Stimulated activated CD4-positive, alpha-beta T cell treated with anti-CD3 and anti-CD28 coated beads, Interleukin-2, amount 100 ng/mL, for 48 hours (primary cell): ENCODE measurements at places on chromosomes 11 and 22.

DNA sequence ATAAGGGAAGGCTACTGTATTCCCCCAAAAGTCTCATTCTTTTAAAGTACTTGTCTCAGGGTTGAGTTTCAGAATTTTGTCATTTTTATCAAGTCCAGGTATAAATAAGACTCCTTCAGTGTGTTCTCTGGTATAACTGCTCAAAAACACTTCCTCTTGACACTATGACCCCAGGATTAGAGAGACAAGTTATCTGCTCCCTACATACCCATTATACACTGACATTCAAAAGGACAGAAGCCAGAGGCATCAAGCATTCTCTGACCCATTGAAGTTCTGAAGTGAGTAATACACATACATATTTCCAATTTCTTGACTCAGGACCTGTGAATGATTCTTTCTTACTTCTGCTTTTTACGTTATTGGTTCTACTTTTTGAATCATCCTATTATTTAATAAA, 447.8 kb upstream of the CNTN5 start:
- no peak for DNase-seq

DNA sequence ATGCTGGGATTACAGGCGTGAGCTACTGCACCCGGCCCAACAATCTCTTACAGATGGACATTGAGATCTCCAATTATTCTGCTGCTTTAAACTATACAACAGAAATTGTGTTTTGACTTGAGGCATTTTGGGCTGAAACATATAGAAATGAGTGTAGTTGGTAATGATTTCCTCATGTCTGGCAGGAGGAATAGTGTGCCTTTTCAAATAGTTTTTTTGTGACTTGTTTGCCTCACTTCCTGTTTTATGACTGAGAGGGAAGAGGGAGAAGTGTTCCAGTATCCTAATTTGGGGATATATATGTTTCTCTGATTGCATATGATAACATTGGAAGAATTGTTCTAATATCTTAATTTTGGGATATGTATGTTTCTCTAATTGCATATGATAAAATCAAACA, 40.2 kb downstream of the EP300 start:
- no peak for DNase-seq

DNA sequence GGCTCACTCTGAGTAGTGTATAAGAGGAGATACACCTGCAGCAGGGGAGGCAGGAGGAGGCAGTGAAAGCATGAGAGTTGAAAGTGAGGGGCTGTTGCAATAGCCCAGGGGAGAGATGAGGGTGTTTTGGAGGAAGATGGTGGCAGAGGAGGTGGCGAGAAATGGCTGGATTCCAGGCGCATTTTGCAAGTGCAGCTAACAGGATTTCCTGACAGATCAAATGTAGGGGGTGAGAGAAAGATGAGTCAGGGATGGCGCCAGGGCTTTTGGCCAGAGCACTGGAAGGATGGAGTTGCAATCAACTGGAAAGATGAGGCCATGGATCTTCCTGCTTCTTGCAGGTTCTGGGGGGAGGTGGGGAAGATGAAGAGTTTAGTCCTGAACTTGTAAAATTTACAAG, 16.8 kb upstream of the TSPAN18 start:
- no peak for DNase-seq

GRCh38 chr22:25027043-25027906, 74.8 kb downstream of the KIAA1671 start:
- no peak for DNase-seq

DNA sequence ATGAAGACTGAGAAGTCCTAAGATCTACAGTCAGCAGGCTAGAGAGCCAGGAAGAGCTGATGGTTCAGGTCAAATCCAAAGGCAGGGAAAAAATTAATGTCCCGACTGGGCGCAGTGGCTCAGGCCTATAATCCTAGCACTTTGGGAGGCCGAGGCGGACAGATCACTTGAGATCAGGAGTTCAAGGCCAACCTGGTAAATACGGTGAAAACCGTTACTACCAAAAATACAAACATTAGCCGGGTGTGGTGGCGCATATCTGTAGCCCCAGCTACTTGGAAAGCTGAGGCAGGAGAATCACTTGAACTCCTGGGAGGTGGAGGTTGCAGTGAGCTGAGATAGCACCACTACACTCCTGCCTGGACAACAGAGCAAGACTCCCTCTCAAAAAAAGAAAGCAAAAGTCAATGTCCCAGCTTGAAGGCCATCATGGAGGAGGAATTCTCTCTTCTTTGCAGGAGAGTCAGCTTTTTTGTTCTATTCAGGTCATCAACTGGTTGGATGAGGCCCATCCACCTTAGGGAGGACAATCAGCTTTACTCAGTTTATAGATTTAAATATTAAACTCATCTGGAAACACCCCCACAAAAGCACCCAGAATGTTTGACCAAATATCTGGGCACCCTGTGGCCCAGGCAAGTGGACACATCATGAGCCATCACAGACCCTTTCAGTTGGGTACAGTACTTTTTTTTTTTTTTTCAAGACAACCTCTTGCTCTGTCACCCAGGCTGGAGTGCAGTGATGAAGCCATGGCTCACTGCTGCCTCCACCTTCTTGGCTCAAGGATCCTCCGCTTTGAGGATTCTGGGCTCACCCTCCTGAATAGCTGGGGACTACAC, 4.3 kb upstream of the ZC3H7B start:
- no peak for DNase-seq

DNA sequence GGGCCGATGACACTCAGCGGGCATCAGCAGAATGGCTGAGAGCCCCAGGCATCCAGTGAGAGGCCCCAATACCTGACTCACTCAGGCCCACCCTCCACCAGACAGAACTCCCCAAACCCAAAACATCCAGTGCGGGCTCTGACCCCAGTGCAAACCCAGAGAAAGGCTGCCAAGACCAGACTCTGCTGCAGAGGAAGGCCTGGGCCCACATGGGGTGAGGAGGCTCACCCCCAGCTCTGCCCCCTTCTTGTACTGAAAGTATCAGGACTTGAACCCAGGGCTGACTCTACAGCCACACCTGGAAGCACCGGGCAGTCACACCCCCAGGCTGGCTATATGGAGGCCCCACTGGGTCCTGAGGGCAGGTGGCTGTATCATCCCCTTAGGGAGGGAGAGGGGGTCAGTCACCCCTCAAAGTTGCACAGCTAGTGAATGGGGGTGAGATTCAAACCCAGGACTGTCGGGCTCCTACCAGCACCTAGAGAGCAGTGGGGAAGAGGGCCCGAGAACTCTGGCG, 49.3 kb downstream of the IGLL1 start:
- no peak for DNase-seq

DNA sequence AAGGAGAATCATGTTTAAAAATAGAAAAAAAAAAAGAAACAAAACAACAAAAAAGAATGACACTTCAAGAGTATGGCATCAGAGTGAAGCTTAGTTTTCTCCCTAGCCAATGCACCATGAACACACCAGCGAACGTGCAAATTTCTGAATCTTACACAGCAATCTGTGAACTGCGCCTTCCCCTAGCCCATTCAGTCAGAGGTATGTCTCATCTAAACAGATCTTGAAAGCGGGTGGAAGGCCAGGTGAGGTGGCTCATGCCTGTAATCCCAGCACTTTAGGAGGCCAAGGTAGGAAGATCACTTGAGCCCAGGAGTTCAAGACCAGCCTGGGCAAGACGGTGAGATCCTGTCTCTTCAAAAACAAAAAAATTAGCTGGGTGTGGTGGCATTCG, 113.1 kb downstream of the MICAL3 start:
- no peak for DNase-seq

DNA sequence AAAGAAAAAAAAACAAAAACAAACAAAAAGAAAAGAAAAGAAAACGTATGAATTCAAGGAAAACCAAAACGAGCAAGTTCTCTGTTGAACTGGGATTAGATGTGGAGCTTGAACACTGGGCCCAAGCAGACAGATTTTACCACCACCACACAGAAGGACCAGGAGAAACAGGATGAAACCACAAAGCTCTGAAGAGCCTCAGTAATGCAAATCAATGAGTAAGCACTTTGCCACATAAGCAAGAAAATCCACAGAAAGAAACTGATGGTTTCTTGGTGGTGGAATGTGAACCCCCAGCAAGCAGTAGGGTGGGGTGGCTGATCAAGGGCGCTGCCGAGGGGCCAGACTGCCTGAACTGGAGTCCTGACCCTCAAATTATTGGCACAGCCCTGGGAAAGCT, 50.9 kb upstream of the NFRKB start:
- no peak for DNase-seq

DNA sequence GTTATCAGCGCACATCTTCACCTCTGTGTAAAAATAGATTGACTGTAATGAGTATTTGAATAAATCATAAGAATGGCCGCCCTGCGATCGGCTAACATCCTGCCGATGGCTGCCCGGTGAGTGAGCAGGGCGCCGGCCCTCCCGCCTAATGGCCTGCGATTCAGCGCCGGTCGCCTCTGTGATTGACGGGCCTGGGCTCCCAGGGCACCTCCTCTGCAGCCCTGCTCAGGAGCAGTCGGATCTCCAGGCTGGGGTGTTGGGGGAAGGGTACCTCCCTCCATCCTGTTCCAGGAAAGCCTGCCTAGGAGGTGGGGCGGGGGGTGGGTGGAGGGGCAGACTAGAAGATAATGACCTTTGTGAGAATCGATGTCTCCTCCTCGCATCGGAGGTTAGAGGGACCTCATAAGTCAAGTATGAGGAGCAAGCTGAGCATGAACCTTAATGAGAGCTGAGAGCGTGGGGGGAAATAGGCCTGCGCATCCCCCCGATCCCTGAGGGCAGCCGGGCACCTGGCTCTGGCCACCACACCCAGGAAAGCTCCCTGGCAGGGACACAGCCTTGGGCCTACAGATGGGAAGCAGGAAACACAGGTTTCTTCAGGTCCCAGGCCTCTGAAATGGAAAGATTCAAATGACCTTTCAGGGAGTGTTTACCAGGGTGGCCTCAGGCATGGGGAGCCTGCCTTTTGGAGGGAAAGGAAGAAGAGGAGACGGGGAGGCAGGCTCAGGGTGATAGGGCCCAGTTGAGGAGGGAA, 71.7 kb downstream of the PKNOX2 start:
- DNase-seq: no peak

DNA sequence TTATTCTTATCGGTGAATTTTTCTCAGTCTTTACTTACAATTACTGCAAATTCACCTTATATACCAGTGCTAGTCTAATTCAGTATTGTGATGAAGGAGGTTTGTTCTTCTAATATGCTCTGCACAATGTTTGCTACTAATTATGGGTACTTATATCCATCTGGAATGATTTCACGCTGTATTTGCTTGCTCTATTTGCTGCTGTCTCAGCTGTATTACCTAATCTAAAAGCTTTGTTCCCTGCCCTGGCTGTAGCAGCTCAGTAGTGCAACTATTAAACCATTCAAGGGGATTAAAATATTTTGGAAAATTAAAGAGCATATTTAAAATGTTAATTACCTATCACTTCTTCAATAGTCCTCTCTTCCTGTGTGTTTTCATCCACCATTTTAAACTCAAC, 375.3 kb downstream of the LUZP2 start:
- DNase-seq: no peak

- no peak for DNase-seq
Measured at GRCh38 chr11:118921929-118922744, 3.6 kb downstream of the BCL9L start.

GRCh38 chr11:64826578-64827450, 16.5 kb upstream of the MEN1 start:
- DNase-seq: no peak

DNA sequence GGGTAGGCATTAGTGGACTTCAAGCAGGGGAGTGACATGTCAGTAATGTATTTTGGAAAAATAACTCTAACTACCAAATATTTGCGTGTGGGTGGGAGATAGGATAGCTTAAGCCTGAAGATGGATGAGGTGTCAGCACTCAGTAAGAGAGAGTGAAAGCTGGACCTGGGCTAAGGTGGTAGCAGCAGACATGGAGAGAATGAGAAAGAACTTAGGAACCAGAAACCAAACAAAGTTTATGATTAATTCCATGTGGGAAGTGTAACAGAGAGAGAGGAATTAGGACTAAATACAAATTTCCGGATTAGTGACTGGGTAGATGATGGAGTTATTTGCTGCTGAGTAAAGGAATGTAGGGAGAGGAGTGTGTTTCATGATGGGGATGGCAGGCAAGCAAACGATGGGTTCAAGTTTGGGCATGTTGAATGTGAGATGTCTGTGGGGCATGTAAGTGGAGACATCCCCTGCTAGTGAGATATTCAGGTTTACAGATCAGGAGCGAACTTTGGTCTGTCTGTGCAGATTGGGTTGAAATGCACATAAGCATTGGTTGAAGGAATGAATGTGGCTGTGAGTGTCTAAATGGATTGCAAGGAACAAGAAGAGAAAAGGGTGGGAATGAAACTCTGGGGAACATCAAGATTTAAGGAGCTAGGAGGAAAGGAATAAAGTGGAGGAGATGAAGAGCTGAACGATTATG, 185.6 kb upstream of the MTMR2 start:
- DNase-seq: no peak

DNA sequence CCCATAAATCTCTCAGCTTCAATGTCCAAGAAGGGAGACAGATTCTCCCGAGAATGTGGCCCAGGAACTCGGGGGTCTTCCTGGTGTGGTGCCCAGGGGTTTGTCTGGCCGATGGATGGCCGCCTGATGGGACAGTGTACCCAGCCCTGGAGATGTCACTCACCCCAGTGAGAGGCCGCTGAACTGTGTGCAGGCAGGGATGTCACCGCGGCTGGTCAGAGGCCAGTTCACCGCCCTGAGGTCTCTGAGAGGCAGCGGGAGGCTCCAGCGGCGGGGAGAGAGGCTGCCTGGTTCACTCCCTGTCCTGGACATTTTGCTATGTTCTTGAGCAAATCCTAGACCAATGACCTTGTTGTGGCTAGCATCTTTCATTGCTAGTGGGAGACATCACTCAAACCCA, 1349.5 kb downstream of the BRD1 start:
- DNase-seq: no peak

DNA sequence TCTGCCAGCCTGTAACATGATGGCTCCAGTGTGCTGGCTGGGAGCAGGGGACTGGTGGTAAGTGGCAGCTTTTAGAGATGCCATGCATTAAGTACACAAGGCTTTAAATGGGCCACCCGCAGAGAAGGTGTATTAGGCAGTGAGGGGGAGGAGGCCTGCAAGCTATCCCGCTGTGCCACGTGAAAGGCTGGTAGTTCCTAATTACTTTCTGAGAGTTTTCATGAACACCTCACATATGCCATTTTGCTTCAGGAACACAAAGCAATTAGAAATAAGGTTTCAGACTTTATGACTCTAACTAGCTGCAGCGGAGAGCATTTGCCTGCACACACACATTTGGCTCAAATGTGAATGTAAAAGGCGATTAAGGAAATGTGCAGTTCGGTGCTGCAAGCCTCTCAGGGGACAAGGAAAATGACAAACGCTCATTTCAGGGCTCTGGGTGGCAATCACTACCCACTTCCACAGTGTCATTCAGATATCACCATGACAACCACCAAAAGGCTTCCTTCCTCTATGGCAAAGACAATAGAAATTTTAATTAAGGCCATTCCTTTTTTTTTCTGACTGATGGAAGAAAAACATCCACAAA, 116.6 kb downstream of the PLEKHA7 start:
- DNase-seq: no peak

DNA sequence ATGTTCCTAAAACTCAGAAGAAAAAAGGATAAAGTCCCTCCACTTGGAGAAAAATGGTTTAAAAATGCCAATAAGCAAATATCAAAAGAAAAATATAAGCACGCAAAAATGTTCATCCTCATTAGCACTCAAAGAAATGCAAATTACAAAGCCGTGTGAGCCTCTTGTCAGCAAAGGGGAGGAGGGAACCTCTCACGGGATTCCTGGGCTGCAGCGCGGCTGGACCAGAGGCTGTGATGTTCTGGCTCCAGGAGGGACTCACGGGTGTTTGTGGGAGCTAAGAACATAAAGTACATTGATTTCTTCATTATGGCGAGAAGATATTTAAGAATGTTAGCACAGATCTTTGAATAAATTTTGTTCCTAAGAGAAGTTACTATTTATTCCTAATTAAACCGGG, 1451.2 kb downstream of the BRD1 start:
- DNase-seq: no peak

- DNase-seq: no peak
Measured at GRCh38 chr11:93652679-93653078, 8.8 kb upstream of the CEP295 start.
